ENCODE measurements at places on chromosomes 5 and 9.

GRCh38 chr5:78779771-78780616 is 131.4 kb upstream of the LHFPL2 start:
- peak; percentile 70 for DNase-seq

- DNase-seq: no peak
These were observed 405.3 kb upstream of the CLINT1 start for GRCh38 chr5:158264264-158264663.

GRCh38 chr9:93590609-93591234 is 14.3 kb downstream of the PHF2 start:
- no peak for DNase-seq

- DNase-seq: peak; percentile 6
These were observed 202.5 kb downstream of the MEF2C start for GRCh38 chr5:88680253-88681132.

DNA sequence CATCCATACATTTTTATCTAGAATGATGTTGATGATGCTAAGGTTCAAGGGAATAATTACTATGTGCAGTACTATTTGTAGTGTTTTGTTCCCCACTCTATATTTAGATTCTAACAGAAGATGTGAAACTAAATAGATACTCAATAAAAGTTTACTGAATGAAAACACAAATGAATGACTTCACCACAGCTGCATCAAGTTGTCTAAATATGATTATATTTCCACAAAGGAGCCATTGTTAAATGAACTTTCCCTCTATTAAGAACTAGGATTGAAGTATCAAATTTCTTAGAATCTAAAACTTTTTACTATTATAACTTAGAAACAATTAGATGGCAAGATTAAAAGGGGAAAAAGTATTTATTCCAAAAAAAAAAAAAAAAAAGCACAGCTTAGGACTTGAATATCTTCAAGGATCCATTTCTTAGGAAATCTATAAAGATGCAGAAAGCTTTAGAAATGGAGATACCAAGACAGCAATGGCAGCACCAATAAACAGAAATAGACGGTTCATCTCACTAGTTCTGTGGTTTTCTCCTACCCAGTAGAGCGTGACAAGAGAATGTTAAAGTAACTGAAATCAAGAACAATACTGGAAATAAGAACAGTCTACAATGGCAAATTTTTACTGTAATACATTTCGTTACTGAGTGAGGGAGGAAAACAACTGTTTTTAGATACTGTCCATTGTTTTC is 347.6 kb downstream of the EBF1 start:
- no peak for DNase-seq

DNA sequence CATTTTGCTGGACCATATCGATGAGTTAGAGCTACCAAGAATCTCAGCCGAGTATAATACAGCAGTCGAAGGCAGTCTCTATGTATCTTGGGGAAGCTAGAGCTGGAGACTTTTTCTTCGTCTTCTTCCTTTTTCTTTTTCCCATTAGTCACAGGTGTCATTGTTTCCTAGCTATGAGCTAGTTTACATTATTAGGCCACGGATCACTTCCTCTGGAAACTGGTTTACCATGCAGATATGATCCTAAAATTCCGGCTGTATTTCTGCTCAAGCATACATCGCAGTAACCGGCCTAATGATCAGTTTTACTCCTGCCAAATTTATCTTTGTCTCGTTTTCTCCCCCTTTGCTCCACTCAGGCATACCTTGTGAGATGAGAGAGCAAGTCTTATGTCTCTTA is 312.8 kb downstream of the ARHGAP26 start:
- DNase-seq: no peak

- DNase-seq: peak; percentile 83
These were observed 660 bp downstream of the SCAMP1 start for GRCh38 chr5:78360924-78361630.

GRCh38 chr9:106697750-106698502 is 165.0 kb upstream of the ZNF462 start:
- peak; percentile 92 for DNase-seq

- no peak for DNase-seq
These were observed 1435.6 kb upstream of the NUDT12 start for GRCh38 chr5:104998169-104998568.

DNA sequence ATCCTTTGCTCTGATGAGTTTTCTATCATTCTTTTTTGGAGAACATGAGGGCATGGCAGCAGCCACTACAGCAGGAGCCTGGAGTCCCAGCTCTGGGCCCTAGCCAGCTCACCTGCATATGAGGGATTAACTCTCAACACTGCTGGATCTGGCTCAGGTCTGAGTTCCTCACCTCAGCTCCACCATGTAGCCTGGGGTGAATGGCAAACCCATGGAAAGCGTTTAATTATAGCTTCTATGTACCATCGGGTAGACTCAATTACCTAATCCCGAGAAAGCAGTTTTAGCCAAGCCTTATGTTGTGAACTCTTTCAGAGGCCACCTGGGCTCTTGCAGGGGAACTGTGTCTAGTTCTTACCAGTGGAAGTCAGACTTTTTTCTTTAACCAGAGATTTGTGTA is 3.9 kb upstream of the S100Z start:
- DNase-seq: no peak

- peak; percentile 99 for DNase-seq
These were observed 737.9 kb upstream of the ZNF608 start for GRCh38 chr5:125484272-125484741.

DNA sequence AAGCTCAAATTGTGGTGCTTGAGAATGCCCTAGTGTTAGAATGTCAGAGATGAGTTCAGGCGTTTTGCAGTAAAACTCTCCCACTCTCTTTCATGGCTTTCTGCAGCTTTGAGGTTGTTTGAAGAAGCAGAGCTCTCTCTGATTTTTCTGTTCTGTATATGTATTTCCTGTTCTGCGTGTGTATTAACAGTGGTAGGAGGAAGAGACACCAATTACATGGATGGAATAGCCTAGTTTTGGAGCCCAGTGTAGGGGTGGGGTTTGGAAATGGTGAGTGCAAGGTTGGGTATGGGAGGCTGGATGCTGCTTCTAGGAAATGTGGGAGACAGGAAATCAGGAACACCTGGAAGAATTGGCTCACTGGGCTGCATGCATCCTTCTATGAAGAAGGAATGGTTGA is 12.4 kb downstream of the LARP1 start:
- no peak for DNase-seq

GRCh38 chr9:96057155-96057554 is 181.7 kb downstream of the ERCC6L2 start:
- DNase-seq: no peak

GRCh38 chr5:180101451-180102105 is 30.0 kb upstream of the RNF130 start:
- DNase-seq: no peak

DNA sequence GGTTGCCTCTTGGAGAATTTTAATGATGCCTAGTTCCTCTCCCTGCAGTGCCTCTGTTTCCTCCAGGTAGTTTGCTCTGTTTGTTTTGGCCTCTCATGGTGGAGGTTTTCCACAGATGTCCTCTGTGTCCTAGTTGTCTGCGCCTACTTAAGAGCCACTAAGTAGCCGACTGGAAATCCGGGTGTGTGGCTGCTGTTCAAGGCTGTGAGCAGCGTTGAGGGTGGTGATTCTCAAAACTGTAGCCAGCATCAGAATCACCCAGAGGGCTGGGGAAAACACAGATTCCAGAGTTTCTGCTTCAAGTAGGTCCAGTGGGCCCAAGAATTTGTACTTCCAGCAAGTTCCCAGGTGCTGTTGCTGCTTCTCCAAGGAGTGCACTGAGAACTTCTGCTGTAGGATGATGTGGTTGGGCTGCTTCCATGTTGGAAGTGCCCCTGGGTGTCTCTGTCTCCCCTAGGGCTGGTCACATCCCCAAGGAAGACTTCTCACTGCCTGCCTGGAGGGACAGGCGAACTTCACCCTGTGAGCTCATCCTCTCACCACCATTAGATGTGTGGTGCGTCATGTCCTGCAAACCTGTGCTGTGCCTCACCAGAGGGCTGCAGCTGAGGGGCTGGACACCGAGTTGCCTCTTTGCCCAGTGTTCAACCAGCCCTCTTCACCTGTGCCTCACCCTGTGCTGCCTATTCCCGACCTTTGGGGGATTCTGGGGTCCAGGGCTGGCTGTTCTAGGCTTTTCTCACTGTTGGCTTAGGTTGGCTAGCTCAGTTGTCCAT is 34.8 kb downstream of the SECISBP2 start:
- DNase-seq: no peak

GRCh38 chr5:98771382-98772109 is 1.9 kb upstream of the RGMB start:
- peak; percentile 86 for DNase-seq

DNA sequence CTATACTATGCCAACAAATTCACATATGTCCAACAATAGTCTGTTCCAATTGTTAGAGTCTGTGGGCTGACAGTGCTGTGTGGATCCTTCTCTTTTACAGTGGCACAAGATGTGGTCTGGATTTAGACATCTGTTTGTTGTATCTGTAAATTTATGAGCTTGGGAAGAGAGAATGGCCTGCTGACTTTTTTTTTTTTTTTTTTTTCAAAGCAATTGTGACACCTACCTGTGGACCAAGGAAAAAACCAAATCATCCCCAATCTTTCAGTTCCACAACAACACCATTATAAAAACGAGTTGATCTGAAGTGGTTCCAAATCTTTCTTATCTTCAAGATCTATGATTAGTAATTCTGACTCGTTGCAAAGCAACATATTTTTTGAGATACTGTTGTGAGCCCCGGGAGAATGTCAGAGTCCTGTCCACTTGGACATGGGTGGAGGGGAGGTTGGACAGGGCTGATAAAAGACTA is 4.9 kb downstream of the IRX2 start:
- DNase-seq: no peak

DNA sequence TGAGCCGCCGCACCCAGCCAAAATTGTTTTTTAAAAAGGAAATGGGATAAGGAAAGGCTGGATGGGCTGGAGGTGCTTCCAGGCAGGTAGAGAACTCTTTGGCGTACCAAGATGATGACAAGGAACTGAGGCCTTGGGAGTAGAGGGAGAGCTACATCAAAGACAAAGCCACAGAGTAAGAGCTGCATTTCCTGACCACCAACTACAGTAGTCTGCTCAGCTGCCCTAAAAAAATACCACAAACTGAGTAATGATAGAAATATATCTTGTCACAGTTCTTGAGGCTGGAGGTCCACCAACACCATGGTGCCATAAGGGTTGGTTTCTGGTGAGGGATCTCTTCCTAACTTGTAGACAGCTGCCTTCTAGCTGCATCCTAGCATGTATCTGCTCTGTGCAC is 8.2 kb downstream of the OR1K1 start:
- no peak for DNase-seq

- no peak for DNase-seq
These were observed 329.0 kb upstream of the MPDZ start for GRCh38 chr9:13608451-13608850.

- peak; percentile 47 for DNase-seq
These were observed 57.9 kb downstream of the TGFBR1 start for GRCh38 chr9:99162759-99163364.

- no peak for DNase-seq
These were observed 49.9 kb upstream of the SHB start for GRCh38 chr9:38118862-38119438.

- no peak for DNase-seq
These were observed 50.1 kb downstream of the DRD1 start for GRCh38 chr5:175393897-175394296.

DNA sequence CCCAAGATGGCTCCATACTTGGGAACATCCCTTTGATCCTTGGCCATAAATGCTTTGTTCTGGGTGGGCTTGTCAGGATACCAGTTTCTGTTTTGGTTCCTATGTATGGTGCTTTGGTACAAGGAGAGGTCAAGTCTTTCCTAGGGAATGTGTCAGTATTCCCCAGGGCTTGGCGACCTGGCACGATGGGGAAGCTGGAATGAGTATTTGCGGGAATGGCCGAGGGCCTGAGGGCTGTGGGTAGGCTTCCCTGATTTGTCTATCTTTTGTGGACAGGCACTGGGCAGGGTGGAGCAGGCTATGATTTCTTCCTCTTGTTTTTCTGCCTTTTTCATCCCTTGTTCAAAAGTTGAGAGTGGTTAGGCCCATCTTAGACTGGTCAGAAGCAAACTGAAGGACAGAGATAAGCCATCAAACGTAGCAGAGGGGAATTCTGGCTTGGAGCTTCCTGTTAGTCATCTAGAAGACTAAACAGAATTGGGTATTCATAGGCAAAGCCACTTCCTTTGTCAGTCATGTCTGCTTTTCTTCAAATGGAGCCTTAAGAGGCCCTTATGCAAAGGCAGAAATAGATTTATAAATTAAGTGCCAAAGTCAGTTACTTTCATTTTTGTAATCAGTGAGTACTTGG is 13.7 kb downstream of the DOCK2 start:
- peak; percentile 86 for DNase-seq

- DNase-seq: peak; percentile 3
These were observed 207.7 kb downstream of the MEF2C start for GRCh38 chr5:88675168-88675707.

DNA sequence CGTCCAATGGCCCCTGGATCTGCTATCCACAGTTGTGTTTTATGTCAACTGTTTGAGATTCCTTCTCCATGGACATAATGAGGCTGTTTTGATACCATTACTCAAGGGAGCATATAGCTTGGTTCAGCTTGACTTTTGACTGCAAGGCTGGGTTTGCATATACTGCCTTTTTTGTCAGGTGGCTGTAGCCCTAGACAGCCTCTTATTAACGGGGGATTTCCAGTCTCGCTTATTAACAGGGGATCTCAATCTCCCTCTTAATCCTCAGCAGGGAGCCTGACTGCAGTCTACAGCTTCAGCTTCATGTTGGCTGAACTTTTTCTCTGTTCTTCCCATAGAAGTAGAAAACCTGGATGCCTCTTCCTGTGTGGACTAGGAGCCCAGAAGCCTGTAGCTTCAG is 73.7 kb upstream of the TNC start:
- no peak for DNase-seq

DNA sequence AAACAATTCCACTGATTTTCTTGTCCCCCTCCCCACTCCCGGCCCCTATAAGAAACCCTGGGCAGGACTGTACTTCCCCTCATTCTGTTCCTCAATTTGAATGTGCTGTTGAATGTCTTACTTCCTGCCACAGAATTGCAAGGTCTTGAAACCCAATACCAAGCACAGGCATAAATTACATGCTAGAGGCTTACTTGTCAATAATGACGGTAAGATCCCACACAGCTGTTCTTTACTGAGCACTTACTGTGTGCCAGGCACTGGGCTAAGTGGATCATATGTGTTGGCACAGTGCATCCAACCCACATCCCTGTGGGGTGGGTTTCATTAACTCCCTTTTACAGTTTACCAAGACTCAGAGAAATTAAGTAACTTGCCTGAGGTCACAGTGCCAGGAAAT is 63.4 kb downstream of the MVB12B start:
- no peak for DNase-seq

GRCh38 chr5:13910201-13910600 is 34.3 kb downstream of the DNAH5 start:
- DNase-seq: no peak

GRCh38 chr9:99299211-99300102 is 77.4 kb downstream of the SEC61B start:
- DNase-seq: peak; percentile 62

GRCh38 chr5:20601678-20602100 is 613.7 kb upstream of the CDH18 start:
- peak; percentile 78 for DNase-seq

Measured in amniotic epithelial cell (primary cell).